ENCODE measurements at places on chromosomes 2 and 18.
A peak's percentile ranks its signal among the peaks of the same experiment; 100 is the strongest.

DNA sequence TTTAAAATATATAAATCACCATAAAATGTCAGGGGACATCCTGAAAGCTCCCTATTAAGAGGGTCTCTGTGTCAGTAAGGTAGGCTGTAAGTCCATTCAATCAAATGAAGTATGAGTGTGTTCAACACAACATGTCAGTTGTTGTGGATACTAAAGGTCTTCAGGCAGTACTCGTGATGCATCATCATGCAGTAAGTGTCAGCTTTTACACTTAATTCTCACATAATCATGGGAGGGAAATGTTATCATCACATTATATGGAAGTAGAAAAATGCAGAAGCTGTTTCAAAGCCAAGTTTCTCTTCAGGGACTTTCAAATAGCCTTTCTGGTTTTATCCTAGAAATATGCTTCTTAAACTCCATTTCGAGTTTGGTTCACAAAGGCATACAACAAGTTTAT lies 477.1 kb upstream of the ID2 start:
- DNase-seq: no peak

DNA sequence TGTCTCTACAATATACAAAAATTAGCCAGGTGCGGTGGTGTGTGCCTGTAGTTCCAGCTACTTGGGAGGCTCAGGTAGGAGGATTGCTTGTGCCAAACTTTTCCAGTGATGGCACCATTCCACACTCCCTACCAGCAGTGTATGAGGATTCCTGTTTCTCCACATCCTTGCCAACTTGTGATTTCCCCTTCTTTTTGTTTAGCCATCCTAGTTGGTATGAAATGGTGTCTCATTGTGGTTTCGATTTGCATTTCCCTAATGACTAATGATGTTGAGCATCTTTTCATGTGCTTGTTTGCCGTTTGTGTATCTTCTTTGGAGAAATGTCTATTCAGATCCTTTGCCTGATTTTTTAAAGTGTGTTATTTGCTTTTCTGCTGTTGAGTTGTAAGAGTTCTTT lies 41.0 kb downstream of the EPB41L5 start:
- no peak for DNase-seq

DNA sequence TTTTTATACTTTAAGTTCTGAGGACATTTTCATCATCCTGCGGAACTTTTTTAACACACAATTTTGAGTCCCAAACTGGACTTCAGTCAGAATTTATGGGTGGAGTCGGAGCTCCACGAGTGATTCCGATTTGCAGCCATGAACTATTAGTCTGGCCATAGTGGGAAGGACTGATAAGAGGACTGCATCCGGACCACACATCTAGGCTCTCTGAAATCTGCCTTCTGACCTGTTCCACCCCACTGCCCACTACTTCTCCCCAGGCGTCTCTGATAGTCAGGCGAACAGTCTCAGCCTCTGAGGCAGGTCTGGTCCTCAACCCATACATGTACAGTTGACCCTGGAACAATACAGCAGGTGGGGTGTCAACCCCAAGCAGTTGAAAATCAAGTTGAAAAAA lies 5.2 kb downstream of the MRPL35 start:
- no peak for DNase-seq

- DNase-seq: no peak
These were observed 27.1 kb downstream of the ZNF532 start for GRCh38 chr18:58891776-58892175.

DNA sequence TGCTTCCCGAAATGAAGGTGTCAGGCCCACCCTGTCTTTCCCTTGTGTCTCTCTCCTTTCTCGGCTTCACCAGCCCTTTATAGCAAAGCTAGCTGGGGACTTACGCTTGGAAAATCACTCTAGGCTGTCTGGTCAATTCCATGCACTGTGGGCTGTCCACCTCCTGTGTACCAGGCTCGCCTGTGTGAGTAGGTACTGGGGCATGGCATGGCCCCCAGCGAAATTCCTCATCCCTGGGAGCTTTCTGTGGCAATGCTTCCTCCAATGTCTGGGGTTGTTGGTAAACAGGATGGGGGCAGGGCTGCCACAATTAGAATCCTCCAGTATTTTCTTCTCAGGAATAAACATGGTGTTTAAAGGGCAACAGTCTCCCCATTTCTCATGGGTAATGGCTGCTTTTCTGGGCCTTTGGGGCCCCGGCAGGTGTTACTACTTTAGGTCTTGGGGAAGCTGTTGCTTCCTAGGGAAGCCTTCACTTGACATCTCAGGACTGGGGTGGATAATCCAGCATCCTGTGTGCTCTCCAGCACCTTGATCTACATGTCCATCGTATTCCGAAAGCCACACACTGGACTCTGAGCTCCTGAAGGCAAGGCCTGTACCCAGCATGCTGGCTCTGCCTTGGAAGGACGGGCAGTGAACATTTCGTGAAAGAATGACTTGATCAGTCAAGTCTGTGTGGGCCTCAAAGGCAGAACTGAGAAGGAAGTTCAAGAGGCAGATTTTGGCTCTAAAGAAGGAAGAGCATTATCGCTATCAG lies 21.1 kb downstream of the RHOB start:
- DNase-seq: no peak

GRCh38 chr18:23539911-23540525 lies 36.7 kb downstream of the RMC1 start:
- DNase-seq: no peak

DNA sequence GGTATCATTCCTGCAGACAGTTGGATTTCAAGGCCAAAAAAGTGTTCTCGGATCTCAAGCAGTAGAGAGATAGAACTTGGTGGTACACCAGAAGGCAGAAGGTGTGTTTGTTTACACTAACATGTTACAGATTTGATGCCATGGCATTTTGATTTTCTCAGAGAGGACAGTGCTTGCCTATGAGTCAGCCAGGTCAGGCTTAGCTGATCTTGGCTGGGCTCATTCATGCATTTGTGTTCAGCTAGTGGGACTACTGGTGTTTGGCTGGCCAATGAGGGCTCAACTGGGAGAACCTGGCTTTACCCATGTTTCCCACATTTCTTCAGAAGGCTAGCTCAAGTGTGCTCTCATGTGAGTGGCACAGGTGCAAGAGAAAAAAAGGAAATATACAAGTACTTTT lies 162.0 kb downstream of the C1D start:
- no peak for DNase-seq

DNA sequence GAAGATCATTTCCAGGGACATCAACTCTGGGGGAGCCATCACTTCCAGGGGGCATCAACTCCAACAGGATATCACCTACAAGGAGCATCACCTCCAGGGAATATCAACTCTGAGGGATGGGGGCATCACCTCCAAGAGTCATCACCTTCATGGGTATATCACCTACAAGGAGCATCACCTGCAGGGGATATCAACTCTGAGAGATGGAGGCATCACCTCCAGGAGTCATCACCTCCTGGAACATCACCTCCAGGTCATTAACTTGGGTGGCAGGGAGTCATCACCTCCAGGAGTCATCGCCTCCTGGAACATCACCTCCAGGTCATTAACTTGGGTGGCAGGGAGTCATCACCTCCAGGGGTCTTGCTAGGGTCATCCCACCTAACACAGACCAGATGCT lies 167.6 kb downstream of the NDUFA10 start:
- no peak for DNase-seq

GRCh38 chr2:69166812-69167468 lies 154.0 kb downstream of the ANTXR1 start:
- DNase-seq: no peak

DNA sequence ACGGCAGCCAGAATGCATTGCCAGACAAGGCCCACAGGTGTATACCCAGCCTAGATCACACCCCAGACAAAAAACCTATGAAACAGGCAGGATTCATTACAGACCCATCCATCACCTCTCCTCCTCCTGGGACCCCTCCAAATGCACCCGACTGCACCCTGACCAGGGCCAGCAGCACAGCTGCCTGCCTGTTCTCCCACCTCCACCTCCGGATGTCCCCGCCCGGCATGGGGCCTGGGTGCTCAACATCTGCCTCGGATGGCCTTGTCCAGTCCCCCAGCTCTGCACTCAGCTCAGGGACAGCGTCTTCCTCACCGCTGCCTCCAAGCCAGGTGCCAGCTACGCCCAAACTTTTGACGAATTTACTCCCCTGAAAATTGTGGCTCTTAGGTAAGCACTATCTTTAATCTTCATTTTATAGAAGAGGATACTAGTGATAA lies 91.1 kb downstream of the TPO start:
- no peak for DNase-seq

DNA sequence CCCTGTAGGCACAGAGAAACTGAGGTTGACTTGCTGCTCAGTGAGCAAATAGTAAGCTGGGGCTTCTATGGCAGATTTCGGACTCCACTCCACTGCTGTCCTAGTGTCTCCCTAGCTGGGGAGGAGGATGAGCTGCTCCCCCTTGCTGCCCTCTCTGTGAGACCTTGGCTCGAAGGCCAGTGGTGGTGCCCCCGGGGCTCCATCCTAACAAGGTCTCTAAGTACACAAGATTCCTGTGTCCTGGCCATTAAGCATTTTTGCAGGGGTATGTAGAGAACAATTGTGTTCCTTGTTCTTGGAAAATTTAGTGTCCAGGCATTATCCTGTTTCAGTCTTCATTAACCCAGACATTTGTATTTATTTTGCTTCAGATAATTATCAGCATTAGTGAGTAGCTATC lies 21.3 kb upstream of the BCL2L11 start:
- no peak for DNase-seq

- no peak for DNase-seq
These were observed 89.2 kb downstream of the DOCK10 start for GRCh38 chr2:224952936-224953657.

GRCh38 chr18:7755753-7756475 lies 188.8 kb downstream of the PTPRM start:
- no peak for DNase-seq

GRCh38 chr2:46556681-46557289 lies 77.4 kb downstream of the TMEM247 start:
- no peak for DNase-seq

GRCh38 chr2:44946372-44947027 lies 5.0 kb downstream of the SIX3 start:
- no peak for DNase-seq

DNA sequence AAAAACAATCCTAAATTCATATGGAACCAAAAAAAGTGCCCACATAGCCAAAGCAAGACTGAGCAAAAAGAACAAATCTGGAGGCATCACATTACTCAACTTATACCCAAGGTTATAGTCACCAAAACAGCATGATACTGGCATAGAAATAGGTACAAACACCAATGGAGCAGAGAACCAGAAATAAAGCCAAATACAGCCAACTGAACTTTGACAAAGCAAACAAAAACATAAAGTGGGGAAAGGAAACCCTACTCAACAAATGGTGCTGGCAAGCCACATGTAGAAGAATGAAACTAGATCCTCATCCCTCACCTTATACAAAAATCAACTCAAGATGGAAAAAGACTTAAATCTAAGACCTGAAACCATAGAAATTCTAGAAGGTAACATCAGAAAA lies 40.5 kb downstream of the CRYGD start:
- DNase-seq: no peak

DNA sequence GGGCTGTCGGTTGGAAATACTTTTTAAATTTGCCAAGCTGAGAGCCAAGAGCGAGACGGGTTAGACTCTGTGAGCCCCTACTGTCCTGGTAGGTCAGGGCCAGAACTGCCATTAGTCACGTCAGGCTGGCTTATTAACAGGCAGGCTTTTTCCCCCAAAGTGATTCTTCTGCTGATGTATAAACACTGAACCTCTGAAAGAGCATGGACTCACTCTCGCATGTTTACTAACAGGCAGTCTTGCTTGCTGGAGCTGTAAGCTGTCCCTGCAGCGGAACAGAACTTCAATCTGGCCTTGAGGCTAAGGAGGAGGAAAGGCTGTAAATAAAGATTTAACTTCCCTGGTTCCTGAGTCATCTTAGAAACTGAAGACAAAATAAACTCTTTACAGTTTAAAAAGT lies 288.4 kb downstream of the PIEZO2 start:
- DNase-seq: no peak

- no peak for DNase-seq
These were observed 31.5 kb upstream of the CAB39 start for GRCh38 chr2:230681171-230681545.

GRCh38 chr18:63073481-63073880 lies 246.1 kb downstream of the BCL2 start:
- DNase-seq: no peak

GRCh38 chr2:63890678-63891077 lies 49.0 kb downstream of the UGP2 start:
- no peak for DNase-seq

DNA sequence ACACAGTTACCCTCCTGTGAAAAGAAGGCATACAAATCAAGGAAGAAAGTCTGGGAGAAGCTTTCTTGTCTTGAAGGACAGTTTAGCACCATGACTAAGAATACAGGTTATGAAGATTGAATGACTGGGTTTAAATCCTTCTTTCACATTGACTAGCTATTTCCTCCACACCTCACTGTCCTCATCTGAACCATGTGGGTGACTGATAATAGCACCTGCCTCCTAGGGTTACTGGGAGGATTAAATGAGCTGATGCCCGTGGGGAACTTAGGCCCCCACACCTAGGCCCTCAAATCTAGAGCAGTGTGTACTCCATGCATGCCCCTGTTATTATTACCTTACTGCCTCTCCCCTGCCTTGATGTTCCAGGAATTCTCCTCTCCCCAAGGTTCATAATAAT lies 202.9 kb downstream of the FBXO15 start:
- DNase-seq: no peak

GRCh38 chr2:227479865-227480475 lies 8.0 kb downstream of the AGFG1 start:
- DNase-seq: no peak

DNA sequence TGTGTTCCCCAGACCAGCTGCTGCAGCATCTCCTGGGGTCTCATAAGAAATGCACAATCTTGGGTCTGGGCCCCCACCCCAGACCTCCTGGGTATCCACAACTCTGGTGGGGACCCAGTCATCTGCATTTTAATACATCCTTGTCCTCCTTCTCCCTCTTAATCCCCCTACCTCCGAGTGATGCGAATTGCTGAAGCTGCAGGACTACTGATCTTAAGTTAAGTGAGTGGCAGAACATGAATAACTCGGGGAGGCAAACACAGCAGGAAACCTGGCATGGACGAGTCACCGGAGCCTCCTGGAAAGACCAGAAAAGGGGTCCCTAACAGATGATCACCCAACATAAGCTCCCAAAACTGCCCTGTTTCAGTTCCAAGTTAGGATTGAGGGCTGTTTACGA lies 283.2 kb upstream of the MGAT5 start:
- no peak for DNase-seq

DNA sequence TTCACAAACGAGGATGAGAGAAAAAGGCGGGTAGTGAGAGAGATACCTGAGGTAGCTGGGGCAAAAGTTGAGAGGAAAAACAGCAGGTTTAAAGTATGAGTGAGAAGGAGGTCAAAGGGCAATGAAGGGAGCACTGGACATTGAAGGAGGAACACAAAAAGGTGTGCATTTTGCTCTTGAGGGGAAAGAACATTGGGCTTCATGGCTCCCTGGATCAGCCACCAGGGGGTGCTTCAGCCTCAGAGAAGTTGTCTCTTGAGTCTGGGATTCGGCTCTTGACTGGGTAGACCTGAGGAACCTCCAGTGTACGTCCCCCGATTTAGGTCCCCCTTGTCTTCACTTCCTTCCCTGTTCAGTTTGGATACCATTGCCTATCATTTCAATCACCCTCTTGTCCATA lies 128.5 kb downstream of the RAPGEF4 start:
- DNase-seq: peak; percentile 22
